Activated T-helper 2 cell treated with anti-CD3 and anti-CD28 coated beads, Interferon-gamma antibody, Interleukin-2, Interleukin-4, amounts not matched to agents 10 μg/mL and 5 μg/mL and 100 μg/mL, durations not matched to agents 14 hours and 24 hours and 36 hours (primary cell): ENCODE measurements at places on chromosomes 7 and 10. TPM values are rescaled to one million over a fixed set of nuclear protein-coding genes. Genes with fewer than 3 reads are reported as not detected.

DGKB gene
- total RNA-seq = not detected in 2 replicates

DNAH11 gene
- 2.0 and 3.7 TPM in 2 replicates for total RNA-seq

TSPAN13 gene
- 1.3 and 2.0 TPM in 2 replicates for total RNA-seq

PPP1R3C gene
- total RNA-seq = 0.14 and 0.21 TPM in 2 replicates

FAM25C gene
- not detected in 2 replicates for total RNA-seq

PNLIP gene
- total RNA-seq = not detected in 2 replicates
